Tibial nerve (tissue), 4 donors: ENCODE measurements at places on chromosomes 2 and 18. TPM values are rescaled to one million over a fixed set of nuclear protein-coding genes. Genes with fewer than 3 reads are reported as not detected.

PPP4R3B gene
- total RNA-seq: 65.1 TPM

REG3G gene
- total RNA-seq: not detected

KLHL30 gene
- 0.63 TPM for total RNA-seq

SERPINB4 gene
- not detected for total RNA-seq

DNA sequence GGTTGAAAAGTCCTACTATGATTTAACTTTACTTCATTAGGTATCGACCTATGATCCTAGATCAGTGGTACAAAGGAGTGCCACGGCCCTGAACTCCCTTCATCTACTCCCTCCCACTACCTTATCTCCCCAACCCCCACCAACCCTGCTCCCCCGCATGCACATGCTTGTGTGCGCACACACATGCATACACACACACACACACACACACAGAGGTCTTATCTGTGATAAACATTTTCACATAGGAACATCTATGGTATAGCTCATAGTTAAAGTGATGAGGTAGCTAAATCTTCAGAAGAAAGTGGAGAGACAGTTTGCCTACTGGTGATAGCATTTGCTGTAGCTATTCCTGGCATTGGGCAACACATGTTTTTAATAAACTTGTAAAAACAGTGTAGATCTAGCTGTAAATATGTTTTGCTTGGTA lies 471.3 kb downstream of the ZEB2 start:
- no peak overlapping the region for H3K4me3 ChIP-seq
- H3K36me3 ChIP-seq: no peaks in the 10 kb centered on the region
- DNase-seq: no peak
- no peaks in the 10 kb centered on the region for H3K27me3 ChIP-seq

DNA sequence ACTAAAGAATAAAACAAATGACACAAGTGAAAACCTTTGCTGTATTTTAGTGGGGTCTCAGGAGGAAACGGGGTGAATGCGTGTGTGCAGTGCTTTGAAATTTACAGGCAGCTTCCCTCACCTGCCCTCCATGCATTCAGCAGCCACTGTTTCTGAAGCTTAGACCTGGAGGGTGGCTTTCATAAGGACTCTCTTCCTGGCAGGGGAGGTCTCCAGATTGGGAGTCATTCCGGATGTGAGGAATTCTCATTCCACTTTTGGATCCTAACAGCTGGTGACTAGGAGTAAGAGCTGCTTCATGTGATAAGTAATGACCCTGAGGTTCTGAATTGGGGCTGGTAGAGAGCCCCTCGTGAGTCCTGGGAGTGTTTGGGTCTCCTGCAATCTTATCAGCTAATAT lies 192.5 kb downstream of the SH3BP4 start:
- no peak overlapping the region for H3K4me3 ChIP-seq
- H3K36me3 ChIP-seq: no peaks in the 10 kb centered on the region
- peaks cover 19% of the 10 kb centered on the region for H3K4me1 ChIP-seq
- H3K27ac ChIP-seq: no peak overlapping the region
- no peak for DNase-seq

DNA sequence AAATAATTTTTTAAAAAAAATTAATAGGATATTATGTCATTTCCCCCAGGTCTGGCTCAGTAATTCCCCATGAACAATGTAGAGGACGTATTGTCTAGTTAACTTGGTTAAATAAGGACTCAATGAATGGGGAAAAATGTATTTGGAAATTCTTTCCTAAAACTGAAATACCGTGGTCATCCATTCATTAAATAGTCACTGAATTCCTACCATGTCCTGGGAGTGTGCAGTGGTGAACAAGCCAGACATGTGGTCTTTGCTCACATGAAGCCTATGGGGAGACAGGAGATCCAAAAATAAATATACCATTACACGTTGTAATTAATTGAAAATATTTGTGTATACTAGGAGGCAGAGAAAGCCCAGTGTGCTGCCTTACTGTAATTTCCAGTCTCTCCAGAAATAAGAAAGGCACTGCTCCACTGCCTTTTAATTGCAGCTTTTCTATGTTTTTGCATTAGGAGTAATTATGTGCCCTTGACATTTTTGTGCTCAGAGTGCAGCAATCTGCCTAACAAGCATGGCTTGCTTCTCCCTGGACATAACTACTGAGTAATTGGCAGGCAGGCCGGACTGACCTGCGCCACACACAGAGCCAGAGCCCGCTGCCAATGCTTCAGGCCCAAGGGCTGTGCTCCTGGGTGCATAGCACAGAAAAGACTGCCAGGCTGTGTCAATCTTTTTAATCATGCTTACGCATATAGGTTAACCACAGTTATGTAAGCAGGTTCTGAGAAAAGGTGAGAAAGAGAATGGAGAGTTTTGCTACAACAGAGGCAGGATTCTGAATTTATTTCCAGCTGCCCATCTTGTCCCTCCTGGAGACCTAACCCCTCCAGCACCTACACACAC lies 22.2 kb upstream of the TTC39C start:
- no peak for DNase-seq
- H3K27ac ChIP-seq: peak overlapping the region; percentile 10
- H3K36me3 ChIP-seq: no peaks in the 10 kb centered on the region
- H3K4me3 ChIP-seq: no peak overlapping the region
- H3K27me3 ChIP-seq: no peaks in the 10 kb centered on the region

DNA sequence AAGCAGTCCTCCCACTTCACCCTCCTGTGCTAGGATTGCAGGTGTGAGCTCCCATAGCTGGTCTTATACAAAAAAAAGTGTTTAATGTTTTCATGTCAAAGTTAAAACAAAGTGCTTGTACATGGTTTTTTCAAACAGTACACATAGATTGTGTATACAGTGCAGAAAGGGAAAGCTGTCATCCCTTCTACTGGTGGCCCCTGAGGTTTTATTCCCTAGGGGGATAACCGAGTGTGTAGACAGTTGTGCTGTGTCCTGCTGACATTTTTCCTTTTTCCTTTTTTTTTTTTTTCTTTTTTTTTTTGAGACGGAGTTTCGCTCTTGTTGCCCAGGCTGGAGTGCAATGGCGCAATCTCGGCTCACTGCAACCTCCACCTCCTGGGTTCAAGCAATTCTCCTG lies 10.8 kb downstream of the TUBB6 start:
- no peak for DNase-seq
- H3K4me3 ChIP-seq: no peak overlapping the region
- no peak overlapping the region for H3K27ac ChIP-seq
- no peaks in the 10 kb centered on the region for H3K27me3 ChIP-seq
- peaks cover 13% of the 10 kb centered on the region for H3K4me1 ChIP-seq
- peaks cover 63% of the 10 kb centered on the region for H3K36me3 ChIP-seq

DNA sequence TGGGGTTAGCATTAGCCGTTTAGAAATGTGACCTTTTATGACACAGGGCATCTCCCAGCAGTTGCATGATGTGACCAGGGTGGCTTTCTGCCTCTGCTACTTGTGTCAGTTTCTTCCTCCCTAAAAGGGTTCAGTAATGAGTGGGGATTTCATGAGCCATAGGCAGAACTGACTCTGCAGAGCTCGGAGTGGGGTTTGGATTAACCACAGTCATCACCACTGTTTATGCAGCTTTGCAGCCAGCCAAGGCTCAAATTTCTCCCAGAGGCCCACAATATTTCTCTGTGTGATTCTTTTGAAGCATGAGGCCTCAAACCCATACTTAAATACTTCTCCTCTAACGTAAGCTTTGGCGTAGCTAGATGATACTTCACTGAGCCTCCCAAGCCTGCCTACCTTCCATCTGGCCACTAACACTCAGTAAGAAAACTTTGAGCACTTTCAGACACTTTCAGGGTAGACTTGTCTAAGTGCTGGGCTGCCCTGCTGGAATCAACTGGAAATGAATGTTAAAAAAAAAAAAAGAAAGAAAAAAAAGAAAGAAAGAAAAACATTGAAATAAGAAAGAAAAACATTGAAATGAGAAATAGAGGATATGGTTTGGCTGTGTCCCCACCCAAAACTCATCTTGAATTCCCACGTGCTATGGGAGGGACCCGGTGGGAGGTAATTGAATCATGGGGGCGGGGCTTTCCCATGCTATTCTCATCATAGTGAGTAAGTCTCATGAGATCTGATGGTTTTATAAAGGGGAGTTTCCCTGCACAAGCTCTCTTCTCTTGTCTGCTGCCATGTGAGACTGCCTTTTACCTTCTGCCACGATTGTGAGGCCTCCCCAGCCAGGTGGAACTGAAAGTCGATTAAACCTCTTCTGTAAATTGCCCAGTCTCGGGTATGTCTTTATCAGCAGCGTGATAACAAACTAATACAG lies 11.5 kb upstream of the LAPTM4A start:
- no peak overlapping the region for H3K4me3 ChIP-seq
- H3K27me3 ChIP-seq: no peaks in the 10 kb centered on the region
- DNase-seq: peak; percentile 85
- H3K27ac ChIP-seq: no peak overlapping the region
- no peaks in the 10 kb centered on the region for H3K36me3 ChIP-seq

DNA sequence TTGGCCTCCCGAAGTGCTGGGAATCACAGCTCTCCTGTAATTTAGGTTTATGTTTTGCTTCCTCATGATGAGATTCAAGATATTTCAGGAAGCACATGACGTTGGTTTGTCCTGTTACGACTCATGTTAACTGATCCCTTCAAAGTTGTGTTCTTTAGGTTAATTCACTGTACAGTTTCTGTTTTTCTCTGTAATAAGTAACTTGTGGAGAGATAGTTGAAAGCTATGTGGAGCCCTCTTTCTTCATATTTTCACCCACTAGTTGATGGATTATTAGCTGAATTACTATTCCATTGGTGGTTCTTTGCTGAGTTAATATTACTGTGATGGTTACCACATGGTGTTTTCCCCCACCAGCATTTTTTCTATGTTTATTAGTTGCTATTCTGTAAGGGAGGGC lies 18.3 kb upstream of the CHCHD5 start:
- H3K36me3 ChIP-seq: peaks cover 25% of the 10 kb centered on the region
- no peak for DNase-seq
- no peaks in the 10 kb centered on the region for H3K27me3 ChIP-seq
- no peak overlapping the region for H3K27ac ChIP-seq

DNA sequence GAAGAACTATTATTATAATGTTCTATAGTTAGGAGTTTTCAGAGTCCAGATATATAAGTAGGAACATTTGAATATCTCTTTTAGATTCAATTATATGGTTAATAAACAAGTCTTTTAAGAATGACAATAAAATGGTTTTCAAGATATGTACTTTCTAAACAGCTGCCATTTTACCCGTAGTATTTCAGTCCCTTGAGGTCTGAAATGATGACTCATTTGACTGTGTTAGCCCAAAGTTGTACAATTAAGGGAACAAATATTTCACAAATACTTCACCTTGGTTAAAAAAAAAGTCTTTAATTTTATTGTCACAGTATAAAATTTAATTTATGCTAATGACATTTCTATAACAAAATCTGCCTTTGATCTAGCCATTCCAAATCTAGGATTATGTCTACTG lies 91.6 kb upstream of the TANK start:
- H3K36me3 ChIP-seq: no peaks in the 10 kb centered on the region
- no peaks in the 10 kb centered on the region for H3K4me1 ChIP-seq
- H3K27me3 ChIP-seq: no peaks in the 10 kb centered on the region
- DNase-seq: no peak
- H3K27ac ChIP-seq: no peak overlapping the region

DNA sequence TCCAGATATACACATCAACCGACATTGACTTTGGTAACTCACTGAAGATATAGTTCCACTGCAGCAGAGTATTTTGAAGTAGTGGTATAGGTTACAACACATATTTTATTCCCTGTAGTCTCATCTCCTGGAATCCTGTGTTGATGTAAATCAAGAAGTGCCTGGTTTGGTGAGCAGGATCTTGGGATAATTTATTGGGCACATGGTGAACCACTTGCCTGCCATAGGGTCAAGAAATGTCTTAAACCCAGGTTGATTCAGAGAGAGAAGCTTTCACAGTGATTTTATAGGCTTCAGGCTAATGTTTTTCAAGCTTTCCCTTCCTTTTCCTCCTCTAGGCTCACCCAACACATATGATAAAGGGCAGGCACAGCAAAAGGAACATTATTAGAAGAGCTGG lies 24.6 kb downstream of the CCDC85A start:
- H3K4me3 ChIP-seq: no peak overlapping the region
- H3K4me1 ChIP-seq: no peaks in the 10 kb centered on the region
- no peaks in the 10 kb centered on the region for H3K36me3 ChIP-seq
- DNase-seq: no peak
- H3K27me3 ChIP-seq: no peaks in the 10 kb centered on the region

DNA sequence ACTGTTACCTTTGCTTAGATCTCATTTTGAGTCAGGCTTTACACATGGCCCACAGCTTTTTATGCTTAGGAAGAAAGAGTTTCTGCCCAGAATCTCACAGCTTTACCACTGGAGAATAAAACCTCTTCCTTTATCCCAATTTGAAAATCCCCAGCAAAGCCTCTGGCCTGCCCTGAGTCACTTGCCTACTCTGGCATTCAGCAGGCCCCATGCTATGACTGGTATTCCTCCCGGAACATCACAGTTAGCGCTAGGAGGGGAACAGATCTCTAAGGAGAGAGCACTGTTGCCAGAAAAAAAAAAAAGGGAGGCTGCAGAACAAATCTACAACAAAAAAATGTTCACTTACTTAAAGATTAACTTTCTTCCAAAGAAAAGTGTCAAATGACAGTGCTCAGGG lies 152.9 kb upstream of the DNMT3A start:
- no peak overlapping the region for H3K4me3 ChIP-seq
- H3K4me1 ChIP-seq: no peaks in the 10 kb centered on the region

DNA sequence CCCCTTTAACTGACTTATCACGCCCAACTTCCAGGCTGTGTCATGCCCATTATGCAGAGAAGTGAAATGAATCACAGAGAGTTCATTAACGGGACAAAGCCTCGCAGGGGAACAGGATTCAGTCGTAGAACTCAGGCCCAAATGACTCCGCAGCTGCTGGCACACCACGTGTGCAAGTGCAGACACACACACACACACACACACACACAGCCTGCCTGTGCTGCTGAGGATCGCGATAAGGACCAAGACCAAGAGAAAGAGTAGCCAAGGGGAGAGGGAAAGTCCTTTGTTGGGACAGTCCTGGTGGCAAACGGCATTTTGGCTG lies 90.0 kb upstream of the TAF1B start:
- H3K4me3 ChIP-seq: no peak overlapping the region
- H3K4me1 ChIP-seq: no peaks in the 10 kb centered on the region
- no peaks in the 10 kb centered on the region for H3K27me3 ChIP-seq
- DNase-seq: peak; percentile 31

DNA sequence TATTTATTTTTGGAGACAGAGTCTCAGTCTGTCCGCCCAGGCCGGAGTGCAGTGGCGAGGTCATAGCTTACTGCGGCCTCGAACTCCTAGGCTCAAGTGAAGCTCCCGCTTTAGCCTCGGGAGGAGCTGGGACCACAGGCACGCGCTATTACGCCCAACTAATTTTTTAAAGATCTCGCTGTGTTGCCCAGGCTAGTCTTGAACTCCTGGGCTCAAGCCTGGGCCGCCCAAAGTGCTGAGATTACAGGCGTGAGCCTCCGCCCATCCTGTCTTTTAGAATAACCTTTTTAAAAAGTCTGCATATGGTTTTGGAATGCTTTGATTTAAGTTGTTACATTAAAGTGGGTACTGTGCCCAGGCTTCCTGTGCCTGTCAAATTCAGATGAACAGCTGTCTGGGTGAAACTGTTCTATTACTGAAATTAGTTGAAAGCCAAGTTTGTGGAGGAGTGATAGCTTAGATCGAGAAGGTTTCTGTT lies 944 bp downstream of the RAB3GAP1 start:
- H3K36me3 ChIP-seq: no peaks in the 10 kb centered on the region
- DNase-seq: no peak
- peak overlapping the region; percentile 96 for H3K27ac ChIP-seq
- no peaks in the 10 kb centered on the region for H3K27me3 ChIP-seq
- peaks cover 5% of the 10 kb centered on the region for H3K4me1 ChIP-seq

GRCh38 chr18:8668381-8668780 lies 37.0 kb upstream of the MTCL1 start:
- DNase-seq: no peak
- H3K27me3 ChIP-seq: no peaks in the 10 kb centered on the region
- H3K36me3 ChIP-seq: no peaks in the 10 kb centered on the region
- no peak overlapping the region for H3K27ac ChIP-seq
- H3K4me3 ChIP-seq: no peak overlapping the region
